ENCODE measurements at places on chromosomes 3 and 15.

- DNase-seq, result no peak
Measured at GRCh38 chr3:112822064-112823055, 24.3 kb downstream of the CD200R1L start.

DNA sequence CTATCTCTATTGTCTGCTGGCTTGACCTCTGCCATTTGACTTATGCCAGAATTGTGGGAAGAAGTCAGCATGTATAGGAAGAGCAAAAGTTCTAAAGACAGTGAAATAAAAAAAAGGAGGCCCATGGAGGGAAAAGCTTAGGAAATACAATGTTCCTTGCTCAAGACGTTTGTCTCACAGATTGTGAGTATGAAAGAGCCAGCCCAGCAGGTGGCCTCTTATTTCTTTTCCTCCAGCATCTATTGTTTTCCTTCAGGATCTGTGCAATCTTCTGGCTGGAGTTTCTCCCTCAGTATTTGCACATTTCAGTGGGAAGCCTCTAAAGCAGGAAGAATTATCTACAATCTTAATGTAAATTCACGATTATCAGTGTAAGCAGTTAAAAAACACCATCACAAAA lies 43.7 kb downstream of the ZDHHC3 start:
- DNase-seq, result no peak

GRCh38 chr15:101003081-101003480 lies 83.9 kb downstream of the LRRK1 start:
- no peak for DNase-seq

- no peak for DNase-seq
Measured at GRCh38 chr15:53208751-53209150, 418.6 kb upstream of the ONECUT1 start.

DNA sequence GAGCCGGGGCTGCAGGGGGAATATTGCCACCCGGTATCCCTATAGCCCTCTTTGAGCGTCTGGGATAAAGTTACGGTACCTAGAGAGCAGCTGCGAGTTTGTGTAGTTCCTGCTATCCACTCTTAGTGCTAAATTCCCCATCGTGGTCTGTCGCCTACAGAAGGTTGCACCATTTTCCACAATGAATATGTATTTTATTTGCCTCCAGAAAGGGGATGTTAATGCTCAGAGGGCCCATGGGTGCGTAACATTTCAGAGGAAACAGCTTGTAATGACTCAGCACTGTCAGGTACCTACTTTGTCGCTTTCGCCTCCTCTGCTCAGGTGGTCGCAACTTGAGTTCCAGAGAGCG lies 1.1 kb downstream of the SLCO3A1 start:
- DNase-seq, result no peak

DNA sequence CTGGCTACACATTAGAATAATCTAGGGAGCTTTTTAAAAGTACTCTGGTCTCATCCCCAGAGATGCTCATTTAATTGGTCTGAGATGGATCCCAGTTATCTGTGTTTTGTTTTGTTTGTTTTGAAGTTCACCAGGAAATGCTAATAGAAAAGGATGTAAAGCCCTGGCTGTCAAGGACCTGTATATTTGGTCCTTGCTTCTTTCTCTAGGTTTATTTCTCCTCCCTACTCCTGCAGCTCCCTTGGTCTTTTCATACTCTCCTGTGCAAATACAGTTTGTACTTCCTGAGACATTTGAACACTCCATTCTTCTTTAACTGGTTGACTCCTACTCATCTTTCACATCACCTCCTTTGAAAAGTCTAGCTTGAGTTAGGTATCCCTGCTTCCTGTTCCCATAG lies 3.3 kb downstream of the PIK3CA start:
- no peak for DNase-seq

GRCh38 chr15:35698331-35698730 lies 152.4 kb upstream of the DPH6 start:
- DNase-seq, result no peak

DNA sequence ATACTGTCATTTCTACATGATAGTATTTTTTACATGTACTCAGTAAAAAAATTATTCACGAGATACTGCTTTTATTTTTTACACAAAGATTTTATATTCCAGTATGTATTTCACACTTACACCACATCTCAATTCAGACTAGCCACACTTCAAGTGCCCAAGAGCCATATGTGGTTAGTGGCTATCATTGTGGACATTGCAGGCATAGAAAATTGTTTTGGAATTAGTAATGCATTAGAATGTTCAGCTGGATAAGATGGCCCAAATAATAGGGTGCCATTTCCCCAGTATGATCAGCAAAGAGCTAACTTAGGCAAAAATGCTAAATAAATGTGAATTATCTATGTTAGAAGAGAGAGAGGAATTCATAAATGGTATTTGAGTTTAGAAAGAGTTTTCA lies 203.8 kb upstream of the MCTP2 start:
- DNase-seq, result no peak

DNA sequence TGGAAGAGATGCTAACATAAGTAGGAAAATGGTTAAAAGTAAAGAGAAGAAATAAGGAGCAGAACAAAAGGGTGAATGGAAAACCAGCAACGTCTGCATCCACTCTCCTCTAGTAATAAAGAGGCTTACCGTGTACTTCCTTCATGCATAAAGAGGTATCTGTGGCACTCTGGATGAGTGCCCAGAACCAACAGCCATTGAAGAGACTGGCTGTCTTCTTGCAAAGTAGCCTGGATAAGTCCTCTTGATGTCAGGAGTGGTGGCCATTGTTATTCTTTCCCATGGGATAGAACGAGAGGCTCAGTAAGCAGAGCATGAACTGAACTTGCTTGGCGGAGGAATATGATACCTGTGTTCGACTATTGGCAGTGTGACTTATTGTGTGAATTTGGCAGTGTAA lies 186.2 kb upstream of the RASGRP1 start:
- peak; percentile 60 for DNase-seq

- no peak for DNase-seq
Measured at GRCh38 chr15:80607287-80607980, 87.7 kb upstream of the ABHD17C start.

- no peak for DNase-seq
Measured at GRCh38 chr15:65096481-65097385, 18.3 kb downstream of the UBAP1L start.

DNA sequence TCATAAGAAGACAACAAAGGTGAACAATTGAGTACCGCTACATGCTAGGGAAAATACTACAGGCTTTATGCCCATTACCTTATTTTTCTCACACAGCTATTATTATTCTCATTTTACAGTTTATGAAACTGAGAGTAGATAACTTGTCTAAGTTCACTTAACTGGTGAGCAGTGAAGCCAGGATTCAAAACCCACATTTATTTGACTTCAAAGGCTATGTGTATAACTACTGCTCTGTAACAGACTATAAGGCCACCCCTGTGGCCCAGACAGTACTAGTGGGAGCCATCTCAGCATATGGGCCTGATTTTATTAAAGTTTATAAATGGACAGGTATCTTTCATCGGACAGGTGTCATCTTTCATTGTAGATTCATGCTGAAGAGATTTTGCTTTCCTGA lies 14.4 kb upstream of the BBX start:
- DNase-seq, result no peak

DNA sequence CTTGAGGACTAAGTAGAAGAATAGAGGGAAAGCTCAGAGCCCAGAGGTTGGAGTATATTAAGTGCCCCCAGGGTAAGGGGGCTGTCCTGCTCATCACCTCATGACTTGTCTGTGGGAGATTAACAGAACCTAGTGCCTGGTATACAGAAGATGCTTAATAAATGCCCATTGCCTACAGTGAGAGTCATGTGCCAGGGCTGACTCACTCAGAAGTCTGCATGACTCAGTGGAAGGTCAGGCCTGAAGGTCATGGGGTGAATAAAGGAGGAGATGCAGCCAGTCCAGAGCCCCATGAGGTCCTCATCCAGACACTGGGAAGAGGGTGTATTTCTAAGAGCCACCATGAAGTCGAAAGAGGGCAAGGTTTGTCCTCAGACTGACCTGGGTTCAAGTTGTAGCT lies 62.5 kb upstream of the TLE3 start:
- DNase-seq, result no peak

- DNase-seq, result no peak
Measured at GRCh38 chr3:27542476-27542875, 58.3 kb upstream of the SLC4A7 start.

GRCh38 chr3:139547666-139548065 lies 8.1 kb upstream of the RBP1 start:
- DNase-seq, result no peak

- no peak for DNase-seq
Measured at GRCh38 chr3:19248767-19249166, 100.5 kb downstream of the KCNH8 start.

DNA sequence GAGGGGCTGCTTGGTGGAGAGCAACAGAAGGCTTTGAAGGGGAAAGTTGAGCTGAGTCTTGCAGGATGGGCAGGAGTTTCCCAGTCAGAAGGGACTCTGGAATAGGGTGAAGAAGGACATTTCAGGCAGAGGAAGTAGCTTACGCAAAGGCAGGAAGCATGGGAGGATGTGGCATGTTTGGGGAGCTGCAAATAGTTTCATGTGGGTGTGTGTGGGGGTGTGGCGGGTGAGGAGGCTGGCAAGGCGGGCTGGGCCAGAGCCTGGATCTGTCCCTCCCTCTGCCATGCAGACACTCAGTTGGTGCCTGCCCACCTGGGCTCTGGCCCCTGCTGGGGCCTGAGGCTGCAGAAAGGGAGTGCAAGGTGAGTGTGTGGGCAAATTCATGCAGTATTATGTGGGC lies 10.4 kb downstream of the TEX264 start:
- no peak for DNase-seq

DNA sequence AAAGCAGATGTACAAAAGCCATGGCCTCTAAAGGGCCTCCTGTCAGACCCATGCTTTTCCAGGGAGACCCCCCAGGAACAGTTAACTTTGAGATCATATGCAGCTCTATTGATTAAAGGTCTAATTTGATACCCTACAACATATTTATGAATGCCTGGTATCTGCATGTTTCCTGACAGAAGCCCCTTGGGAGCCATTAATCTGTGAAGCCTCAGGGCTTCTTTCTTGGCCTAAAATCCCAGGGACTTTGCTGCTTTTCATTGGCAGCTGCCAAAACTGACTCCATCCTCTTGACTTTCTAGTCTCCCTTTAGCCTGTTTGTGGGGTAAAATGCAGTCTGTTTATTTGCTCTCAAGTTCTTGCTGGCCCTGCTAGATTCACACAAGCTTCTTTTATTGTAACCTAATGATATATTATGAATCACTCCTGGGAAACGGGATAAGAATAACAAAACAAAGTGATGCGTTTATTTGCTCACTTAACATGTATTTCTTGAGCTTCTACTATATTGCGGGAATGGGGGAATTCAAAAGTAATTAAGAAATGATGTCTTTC lies 257.0 kb downstream of the LSAMP start:
- no peak for DNase-seq

- no peak for DNase-seq
Measured at GRCh38 chr3:71902258-71903111, 117.5 kb upstream of the PROK2 start.

GRCh38 chr3:157914882-157915281 lies 191.3 kb downstream of the SHOX2 start:
- DNase-seq, result no peak

DNA sequence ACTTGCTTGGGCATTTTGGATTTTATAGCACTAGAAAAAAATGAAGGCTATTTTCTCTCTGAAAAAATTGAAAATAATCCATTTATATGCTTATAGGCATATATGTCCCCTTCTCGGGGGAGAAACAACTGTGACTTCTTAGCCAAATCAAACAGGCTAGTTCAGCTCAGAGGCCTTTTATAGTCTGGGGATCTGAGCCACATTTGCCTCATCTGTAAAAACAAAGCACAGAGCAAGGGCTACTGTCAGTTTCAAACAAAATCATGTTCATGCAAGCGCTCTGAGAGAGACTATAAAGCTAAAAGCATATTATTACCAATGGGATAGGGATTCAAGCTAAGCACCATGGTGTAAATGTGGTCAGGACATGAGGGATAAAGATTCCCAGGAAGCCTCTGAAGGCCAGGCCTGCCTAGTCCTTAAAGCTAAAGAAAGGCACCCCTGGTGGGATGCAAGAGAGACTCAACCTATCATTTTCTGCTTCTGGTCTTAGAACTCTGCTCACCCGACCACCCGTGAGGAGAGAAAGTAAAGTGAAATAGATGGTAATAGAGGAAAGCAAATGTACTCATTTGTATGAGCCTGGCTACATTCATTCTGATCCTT lies 51.0 kb upstream of the IL12A start:
- no peak for DNase-seq

DNA sequence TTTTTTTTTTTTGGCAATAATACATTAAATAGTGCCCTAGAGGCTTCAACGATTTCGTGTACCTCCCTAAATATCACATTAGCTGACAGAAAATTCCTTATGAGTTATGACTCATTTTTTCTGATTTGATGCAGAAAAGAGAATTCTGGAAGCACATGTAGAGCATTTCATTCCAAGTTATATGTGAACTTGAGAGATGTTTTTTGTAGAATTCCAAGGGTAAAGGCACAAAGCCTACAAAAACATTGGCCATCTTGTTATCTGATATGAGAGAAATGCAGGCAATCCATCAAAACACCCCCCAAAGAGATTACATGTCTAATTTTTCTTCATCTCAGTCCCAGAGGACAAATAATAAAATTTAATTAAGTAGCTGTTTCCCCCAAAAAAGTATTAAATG lies 6.7 kb upstream of the PFN2 start:
- no peak for DNase-seq

- peak; percentile 3 for DNase-seq
Measured at GRCh38 chr15:89874926-89875564, 18.7 kb downstream of the AP3S2 start.

- no peak for DNase-seq
Measured at GRCh38 chr3:54353946-54354345, 231.6 kb downstream of the CACNA2D3 start.

GRCh38 chr3:65291448-65292125 lies 603.8 kb upstream of the ADAMTS9 start:
- no peak for DNase-seq

DNA sequence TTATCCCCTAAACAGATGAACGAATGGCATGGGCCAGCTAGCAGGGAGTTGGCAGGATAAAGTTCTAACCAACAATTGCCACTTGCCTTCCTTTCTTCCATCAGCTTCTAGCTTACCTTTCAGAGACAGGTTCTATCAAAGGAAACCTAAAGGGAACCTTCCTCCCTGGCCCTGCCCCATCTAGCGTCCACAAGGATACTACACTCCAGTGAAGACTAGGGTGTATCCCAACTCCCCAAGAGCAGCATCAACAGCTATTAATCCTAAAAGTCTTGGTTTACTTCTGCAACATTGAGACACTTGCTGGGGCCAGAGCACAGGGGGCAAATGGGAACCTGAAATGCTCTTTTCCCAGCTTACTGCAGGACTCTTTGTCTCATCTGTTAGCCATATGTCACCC lies 37.0 kb upstream of the TMC3 start:
- DNase-seq, result no peak

GRCh38 chr3:128356822-128357221 lies 109.9 kb downstream of the DNAJB8 start:
- no peak for DNase-seq

GRCh38 chr15:63233667-63234423 lies 43.6 kb upstream of the APH1B start:
- no peak for DNase-seq
